LHCN-M2 (cell line): ENCODE measurements at places on chromosomes 11 and 22. TPM values are rescaled to one million over a fixed set of nuclear protein-coding genes. Genes with fewer than 3 reads are reported as not detected.
A peak's percentile ranks its signal among the peaks of the same experiment; 100 is the strongest.

The FAM111B gene
- 37.0 and 38.9 TPM in 2 replicates for total RNA-seq

The LPXN gene
- total RNA-seq: 55.0 and 57.9 TPM in 2 replicates

The CTSF gene
- 25.1 and 28.9 TPM in 2 replicates for total RNA-seq

The HTR3A gene
- not detected in 2 replicates for total RNA-seq

The C11orf97 gene
- not detected in 2 replicates for total RNA-seq

The ISX gene
- total RNA-seq: not detected in 2 replicates

The CHRM1 gene
- total RNA-seq: not detected in 2 replicates

The OR8G1 gene
- not detected in 2 replicates for total RNA-seq

The OR5F1 gene
- total RNA-seq: not detected in 2 replicates

The NAALADL1 gene
- total RNA-seq: not detected in 2 replicates

- no peak for DNase-seq
Measured at GRCh38 chr22:25493794-25494193, 70.7 kb upstream of the GRK3 start.

- DNase-seq: no peak
Measured at GRCh38 chr11:113394919-113395318, 7.3 kb downstream of the ANKK1 start.

DNA sequence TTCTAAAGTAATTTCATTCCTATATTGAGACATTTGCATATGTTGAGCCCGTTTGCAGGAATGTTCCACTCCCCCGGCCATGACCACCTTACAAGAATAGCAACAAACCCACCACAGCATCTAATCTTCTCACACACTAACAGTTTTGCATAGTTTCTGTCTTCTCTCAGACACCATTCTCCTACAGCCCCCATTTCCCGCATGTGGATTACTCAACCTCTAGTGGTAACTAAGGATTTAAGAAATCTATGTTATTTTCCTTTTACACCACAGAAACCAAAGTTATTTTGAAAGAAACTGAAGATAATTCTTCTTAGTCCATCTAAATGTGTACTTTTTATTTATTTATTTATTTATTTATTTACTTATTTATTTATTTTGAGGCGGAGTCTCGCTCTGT, 2.3 kb downstream of the MS4A4E start:
- no peak for DNase-seq

- DNase-seq: no peak
Measured at GRCh38 chr11:36228689-36229088, 60.5 kb downstream of the COMMD9 start.

- no peak for DNase-seq
Measured at GRCh38 chr11:27395556-27396258, 32.7 kb upstream of the CCDC34 start.

DNA sequence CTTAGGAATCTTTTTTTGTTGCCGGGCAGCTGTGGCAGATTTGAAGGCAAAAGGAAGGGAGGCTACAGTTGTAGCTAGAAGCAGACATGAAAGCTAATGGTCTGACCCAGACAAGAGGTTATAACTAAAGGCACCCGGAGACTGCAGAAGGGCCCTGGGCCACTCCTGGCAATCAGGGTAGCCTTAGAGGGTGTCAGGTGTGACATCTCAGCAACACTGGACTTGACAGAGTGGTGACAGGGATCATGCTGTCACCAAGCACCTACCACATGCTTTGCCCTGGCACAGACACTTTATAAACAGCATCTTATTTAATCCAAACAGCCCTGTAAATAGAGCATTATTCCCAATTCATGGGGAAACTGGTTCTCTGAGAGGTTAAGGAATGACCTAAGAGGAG, 25.7 kb downstream of the TUB start:
- no peak for DNase-seq

DNA sequence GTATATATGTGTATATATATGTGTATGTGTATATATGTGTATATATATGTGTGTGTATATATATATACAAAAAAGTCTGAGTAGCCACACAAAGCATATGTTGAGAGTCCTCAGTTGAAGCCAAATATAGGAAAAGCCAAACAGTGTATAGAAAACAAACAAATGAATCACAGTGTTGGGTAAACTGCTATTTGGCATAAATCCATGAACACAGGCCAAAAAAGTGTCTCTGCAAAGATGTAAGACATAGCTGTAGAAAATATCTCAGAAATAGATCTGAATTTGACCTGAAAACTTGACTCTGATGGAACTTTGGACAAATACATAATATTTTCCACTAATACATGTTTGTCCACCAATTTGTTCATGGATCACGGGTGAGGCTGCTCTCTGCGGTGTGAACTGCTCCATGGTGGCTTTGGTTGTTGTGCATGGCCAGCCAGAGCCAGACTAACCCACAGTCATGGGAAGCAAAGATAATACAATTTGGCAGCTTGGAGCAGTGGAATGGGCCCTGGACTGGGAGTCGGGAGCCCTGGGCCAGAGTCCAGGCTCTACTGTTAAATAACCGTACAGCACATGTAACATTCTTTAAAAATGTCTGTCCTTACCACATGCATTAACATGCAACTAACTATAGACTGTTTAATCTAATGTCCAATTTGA, 76.9 kb upstream of the EED start:
- DNase-seq: no peak

- peak; percentile 90 for DNase-seq
Measured at GRCh38 chr22:27420817-27421361, 380.7 kb downstream of the MN1 start.

DNA sequence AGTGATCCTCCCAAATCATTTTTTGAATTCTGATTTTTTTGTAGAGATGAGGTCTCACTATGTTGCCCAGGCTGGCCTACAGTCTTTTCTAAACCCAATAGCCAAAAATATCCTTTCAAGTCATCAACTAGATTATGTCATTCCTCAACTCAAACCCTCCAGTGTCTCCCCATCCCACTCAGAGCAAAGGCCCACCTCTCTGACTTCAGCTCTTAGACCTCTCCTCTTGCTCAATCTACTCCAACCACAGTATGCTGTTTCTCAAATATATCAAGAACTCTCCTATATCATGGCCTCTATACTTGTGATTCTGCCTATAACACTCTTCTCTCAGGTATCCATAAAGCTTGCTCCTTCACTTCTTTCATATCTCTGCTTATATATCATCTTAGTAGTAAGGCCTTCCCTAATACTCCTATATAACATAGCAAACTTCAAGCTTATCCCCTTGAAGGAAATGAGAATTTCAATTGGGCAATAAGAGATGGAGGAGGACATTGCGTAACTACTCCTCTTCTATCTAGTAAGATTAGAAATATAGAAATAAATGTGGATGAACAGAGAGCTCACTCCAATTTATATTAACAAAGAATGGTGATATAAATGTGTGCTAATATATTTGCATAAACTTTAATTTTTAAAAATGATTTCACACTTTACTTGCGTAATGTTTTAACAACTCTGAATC, 24.5 kb downstream of the DLG2 start:
- no peak for DNase-seq

- DNase-seq: no peak
Measured at GRCh38 chr11:17415523-17416104, 27.2 kb upstream of the KCNJ11 start.

DNA sequence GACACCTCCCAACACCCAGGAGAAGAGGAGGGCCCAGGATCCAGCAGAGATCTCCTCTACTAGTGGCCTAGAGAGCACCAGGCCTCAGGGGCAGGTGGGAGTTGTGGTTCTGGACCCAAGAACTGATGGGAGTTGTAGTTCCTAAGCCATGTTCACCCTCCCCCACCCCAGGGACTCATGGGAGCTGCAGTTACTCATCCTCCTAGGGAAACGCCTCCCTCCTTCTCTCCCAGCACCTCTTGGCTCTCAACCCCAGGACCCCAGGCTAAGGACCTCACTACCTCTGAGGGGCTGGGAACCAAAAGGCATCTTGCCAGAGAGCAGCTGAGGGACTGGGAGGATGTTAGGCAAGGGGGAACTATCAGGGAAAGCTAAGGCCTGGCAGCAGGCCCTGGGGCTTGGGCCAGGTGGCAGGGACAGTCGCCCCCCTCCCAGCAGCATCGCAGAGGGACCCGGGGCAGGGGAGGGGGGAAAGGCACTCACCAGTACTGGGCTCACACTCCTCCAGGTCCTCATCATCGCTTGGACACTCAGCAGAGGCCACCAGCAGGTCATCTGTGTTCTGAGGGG, 28.9 kb downstream of the SLC22A12 start:
- DNase-seq: peak; percentile 23

DNA sequence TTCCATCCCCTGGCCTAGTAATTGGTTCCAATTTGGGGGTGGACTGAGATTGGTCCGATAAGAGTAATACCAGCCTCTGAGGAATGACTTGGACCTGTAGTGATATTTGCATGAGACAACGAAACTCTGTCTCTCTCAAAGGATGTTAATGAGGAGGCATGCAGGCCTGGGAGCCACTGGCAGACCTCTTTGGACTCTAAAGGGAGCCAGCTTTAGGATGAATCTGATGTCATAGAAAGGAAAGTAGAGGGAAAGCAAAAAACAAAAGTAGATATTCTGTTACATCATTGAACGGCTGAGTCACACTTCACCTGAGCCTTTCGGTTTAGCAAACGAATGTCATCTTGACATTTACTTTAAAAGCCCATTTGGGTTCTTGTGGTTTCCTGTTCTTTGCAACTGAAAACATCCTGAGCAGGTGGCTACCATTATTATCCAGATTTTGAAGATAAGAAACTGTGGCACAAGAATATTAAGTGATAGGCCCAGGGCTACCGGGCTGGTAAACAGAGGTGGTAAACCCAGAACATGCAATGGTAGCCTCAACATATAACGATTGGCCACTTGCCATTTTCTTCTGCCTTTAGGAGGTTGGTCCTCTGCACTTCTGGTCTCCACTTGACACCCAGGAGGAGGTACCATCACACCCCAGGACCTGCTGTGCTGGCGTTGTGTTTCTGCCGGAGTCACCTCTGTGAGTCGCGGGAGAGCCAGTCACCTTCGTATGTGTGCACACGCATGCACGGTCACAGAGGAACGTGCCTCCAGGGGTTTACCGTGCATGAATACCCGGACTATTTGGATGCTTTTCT, 42.7 kb downstream of the RTL6 start:
- DNase-seq: no peak

DNA sequence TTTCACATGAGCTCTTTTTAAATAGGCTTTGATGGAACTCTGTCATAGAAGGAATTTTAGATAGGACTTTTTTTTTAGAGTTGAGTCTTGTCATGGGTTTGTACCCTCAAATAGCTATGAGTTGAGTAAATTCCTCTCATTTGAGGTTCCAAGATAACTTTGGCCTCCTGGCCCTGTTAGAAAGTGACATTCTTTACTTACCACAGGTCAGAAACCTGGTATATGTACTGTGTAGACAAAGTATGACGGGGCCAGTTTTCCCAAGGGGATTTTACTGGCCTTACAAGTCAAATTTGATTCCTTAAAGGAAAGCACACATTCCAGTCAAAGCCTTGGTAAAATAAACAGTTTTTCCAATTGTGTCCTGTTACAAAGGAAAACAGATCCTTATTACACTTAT, 729.3 kb upstream of the LUZP2 start:
- DNase-seq: no peak

DNA sequence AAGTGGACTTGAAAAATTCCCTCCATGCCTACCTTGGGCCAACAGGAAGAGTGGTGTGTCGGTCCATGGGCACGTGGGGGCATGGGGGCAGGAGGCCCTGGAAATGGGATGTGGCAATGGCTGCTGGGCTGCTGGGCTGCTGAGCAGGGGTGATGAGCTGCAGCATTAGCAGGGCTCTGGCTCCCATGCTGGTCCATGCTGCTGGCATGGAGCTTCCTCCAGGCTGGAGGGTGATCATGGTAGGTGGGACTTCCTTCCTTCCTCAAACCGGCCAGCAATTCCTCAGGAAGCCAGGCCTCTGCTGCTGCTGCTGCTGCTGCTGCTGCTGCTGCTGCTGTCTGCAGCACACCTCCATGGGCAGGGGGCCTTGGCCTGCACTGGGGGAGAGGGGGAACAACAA, 4.3 kb downstream of the RGL4 start:
- DNase-seq: no peak

DNA sequence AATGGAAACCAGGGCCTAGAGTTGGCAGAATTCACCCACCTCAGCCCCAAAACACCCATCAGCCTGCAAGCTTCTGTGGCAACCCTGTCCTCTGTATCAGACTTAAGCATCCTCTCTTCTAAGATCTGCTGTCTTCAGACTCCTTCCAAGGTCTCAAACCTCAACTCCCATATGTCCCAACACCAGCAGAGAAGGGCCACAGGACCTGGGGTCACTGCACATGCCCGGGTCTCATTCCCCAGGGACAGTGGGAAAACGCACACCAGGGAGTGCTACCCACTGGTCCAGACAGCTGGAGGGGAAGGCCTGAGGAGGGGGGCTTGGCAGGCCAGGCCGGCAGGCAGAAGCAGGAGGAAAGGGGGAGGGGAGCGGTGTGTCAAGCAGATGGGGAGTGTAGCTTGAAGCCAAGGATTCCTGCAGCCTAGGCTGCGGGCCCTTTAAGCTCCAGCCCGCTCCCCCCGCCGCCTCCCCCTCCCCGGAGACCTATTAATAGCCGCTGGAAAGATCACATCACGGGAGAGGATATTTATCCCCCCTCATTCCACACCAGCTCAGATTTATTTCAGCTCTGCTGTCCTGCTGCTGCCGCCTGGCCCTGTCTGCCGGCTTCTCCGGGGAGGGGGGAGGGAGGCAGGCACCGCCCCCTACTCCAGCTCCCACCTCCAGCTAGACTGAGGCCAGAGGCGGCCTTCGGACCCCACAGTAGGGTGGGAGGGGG, 16.7 kb downstream of the BCL9L start:
- DNase-seq: peak; percentile 86

DNA sequence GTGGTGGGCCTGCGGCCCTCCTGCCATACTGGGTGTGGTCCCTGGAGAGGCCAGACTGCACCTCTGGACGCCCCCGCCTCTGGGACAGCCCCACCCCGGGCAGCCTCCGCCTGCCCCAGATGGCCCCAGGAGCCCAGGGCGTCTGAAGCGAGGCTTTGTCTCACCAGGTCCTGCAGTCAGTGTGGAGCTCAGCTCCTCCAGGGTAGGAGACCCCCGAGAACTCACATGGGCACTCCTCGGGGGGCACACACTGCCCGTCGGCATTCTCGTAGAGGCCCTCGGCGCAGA, 10.4 kb downstream of the MUC6 start:
- no peak for DNase-seq

DNA sequence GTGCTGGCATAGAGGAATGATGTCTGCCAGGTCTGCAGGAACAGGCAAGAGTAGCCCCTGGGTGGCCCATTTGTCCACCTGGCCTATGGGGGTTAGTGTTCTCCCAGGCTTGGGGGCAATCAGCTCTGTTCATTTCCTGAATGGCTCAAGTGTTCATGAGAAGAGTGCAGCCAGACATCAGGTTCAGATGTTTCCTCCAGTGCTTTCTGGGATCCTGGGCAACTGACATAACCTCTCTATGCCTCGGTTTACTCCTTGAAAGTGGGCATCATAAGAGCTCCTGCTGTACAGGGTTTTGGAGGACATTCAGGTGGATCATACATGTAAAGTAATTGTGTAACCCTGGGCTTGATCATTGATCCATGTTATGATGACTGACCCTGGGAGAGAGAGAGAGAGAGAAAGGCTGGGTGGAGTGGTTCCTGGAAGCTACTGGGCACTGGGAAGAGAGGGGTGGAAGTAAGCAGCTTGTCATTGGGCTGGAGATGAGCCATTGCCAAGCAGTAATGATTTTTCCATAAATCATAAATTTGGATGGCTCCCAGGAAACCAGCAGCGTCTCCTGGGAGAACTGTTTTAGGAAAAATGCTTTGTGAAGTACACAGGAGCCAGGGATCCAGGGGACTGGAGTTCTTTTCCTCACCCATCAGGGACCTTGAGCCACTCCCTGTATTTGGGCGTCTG, 30.2 kb upstream of the ACCSL start:
- peak; percentile 29 for DNase-seq

- no peak for DNase-seq
Measured at GRCh38 chr11:97756571-97757335, 1264.0 kb upstream of the CNTN5 start.
